ENCODE measurements at places on chromosomes 5 and 9. TPM values are rescaled to one million over a fixed set of nuclear protein-coding genes. Genes with fewer than 3 reads are reported as not detected.
A peak's percentile ranks its signal among the peaks of the same experiment; 100 is the strongest.

DNA sequence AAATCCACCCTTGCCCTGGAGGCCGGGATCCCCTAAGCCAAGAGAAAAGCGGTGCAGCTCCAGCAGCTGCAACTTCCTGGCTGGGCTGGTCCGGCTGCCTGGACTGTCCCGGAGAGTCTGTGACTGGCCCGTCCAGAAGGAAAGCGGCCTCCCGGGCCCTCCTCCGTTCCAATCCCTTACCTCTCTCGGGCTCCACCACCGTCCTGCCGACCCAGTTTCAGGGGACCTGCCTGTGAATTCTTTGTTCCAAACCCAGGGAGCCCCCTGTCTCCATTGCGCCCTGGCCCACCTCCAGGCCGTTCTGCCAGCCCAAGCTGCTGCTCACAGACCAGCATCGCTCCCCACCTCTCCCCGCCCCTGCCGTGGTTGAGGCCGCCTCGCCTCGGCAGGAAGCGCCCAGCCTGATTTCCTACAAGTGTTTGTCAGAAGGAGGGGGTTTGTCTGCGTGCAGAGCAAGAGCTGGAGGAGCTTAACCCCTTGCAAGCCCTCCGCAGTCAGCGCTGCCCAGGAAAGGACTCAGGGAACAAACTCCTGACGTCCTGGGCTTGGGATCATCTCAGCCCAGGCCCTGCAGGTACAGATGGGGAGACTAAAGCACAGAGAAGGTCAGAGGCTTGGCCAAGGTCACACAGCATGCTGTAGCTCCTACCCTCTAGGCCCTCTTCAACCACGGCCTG, at the start of gene AKNA:
AKNA (minus strand) TSS at position 303 of the 677 bp plus-strand sequence. CDS start 6,649 bp downstream, outside the sequence.
- H3K27ac ChIP-seq: peak within 1 kb of the TSS; percentile 84
- no peaks in the 10 kb centered on the region for H3K36me3 ChIP-seq
- peak; percentile 85 for DNase-seq
- peak within 1 kb of the TSS; percentile 62 for H3K4me3 ChIP-seq
- no peaks in the 10 kb centered on the region for H3K4me1 ChIP-seq

DNA sequence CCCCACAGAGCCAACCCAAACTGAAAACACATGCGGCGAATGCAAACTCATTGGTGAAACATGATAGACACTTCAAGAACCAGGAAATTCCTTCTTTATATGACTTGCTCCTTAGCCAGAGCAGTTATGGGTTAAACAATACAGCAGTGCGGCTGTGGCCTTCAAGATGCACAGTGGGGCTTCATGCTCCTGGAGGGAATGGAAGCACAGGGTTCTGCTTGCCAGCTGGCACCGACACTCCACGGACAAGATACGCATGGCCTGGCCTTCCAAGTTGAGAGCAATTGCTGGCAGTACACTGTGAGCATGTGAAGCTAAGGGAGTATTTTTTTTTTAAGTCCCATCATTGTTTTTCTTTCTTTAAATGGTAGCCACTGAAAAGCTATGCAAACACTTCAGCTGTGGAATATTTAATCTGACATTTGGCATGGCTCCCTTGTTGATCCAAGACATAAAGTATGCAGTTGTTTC, 451.6 kb upstream of the CD180 start:
- H3K27me3 ChIP-seq: no peaks in the 10 kb centered on the region
- DNase-seq: peak; percentile 79
- H3K27ac ChIP-seq: peak overlapping the region; percentile 48
- no peaks in the 10 kb centered on the region for H3K4me1 ChIP-seq

Gene SLC6A19
- not detected for total RNA-seq

DNA sequence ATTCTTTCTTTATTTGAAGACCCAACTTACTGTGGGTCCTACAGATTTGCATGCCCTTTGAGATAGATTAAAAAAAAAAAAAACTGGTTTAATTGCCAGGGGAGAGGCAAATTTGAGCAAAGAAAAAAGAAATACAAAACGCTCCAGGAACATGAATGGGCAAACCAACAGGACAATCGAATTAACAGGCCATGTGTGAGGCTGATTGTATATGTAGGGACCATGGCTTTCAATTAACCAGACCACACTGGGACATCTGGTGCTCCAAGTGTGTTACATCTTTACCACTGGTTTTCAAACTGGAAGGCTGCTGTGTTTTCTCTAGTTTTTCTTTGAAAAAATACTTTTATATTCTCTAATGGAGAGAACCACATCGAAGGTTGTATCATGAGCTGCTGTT, 612.1 kb upstream of the SEMA6A start:
- no peak overlapping the region for H3K4me3 ChIP-seq
- no peak overlapping the region for H3K27ac ChIP-seq
- no peak for DNase-seq
- no peaks in the 10 kb centered on the region for H3K36me3 ChIP-seq
- no peaks in the 10 kb centered on the region for H3K27me3 ChIP-seq

- H3K4me1 ChIP-seq: no peaks in the 10 kb centered on the region
- no peak overlapping the region for H3K4me3 ChIP-seq
- no peak overlapping the region for H3K27ac ChIP-seq
- no peaks in the 10 kb centered on the region for H3K36me3 ChIP-seq
- no peak for DNase-seq
Observed at GRCh38 chr5:169763376-169764017, 126.4 kb downstream of the DOCK2 start.
